ENCODE measurements at places on chromosomes 13 and 19.

GRCh38 chr13:112704308-112705145 lies 14.7 kb downstream of the ATP11A start:
- no peak for DNase-seq

DNA sequence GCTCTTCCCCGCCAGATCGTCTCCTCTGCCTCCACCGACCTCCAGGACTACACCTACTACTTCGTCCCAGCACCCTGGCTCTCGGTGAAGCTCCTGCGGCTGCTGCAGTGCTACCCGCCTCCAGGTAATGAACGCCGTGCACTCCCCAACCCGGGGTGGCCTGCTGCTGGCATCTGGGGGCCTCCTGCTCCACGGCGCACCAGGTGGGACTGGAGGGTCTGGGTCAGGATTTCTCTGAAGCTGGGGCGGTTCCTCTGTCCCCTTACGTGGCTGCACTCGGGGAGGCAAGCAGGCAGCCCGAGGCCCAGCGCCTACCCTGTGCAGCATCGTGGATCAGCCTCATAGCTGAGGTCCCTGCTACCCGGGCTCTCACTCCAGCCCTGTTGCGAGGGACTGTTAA lies 17.5 kb downstream of the FUZ start:
- DNase-seq, result no peak

DNA sequence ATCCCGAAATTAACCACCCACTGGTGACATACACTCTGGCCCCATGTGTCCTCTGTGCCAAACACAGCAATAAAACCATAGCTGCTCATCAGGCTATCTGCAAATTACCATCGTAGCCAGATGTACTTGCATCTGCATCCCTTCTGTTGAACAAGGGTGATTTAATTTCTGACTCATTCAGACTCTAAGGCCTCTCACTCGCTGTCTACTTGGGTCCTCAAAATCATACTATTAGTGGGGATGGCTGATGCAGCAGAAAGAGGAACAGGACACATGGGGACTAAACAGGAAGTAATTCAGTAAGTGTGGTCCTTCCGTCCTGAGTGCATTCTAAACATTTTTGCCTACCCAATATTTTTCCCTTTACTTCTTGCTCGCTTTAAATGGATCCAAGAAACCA lies 2275.0 kb upstream of the PCDH20 start:
- DNase-seq, result no peak

GRCh38 chr13:24642219-24642618 lies 38.0 kb upstream of the ATP12A start:
- DNase-seq, result no peak

DNA sequence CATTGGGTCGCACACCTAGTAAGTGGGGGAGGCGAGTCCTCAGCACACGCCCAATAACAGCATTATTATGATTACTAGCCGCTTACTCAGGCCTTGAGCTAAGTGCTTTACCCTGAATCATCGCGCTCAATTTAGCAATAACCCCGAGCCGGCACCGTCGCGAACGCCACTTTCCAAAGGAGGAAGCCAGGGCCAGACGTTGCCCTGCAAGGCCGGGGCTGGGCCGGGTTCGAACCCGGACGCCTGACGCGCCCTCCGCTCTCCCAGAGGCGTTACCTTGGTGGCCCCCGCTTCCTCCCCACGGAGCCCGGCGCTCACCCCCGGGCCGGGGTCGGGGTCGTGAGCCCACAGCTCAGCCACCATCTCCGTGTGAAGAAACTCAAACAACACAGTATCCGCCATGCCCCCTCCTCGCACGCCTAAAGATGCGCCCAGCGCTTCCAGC lies at the start of gene TRAPPC6A:
TRAPPC6A (minus strand) TSS at position 421 of the 445 bp plus-strand sequence; CDS start at position 402, 19 bp downstream.
- peak; percentile 23 for DNase-seq

- DNase-seq, result no peak
Observed at GRCh38 chr13:109868578-109869311, 82.4 kb upstream of the IRS2 start.
